ENCODE measurements at places on chromosomes 3 and 15.

- DNase-seq, result no peak
Measured at GRCh38 chr3:159852821-159853505, 135.7 kb upstream of the IL12A start.

DNA sequence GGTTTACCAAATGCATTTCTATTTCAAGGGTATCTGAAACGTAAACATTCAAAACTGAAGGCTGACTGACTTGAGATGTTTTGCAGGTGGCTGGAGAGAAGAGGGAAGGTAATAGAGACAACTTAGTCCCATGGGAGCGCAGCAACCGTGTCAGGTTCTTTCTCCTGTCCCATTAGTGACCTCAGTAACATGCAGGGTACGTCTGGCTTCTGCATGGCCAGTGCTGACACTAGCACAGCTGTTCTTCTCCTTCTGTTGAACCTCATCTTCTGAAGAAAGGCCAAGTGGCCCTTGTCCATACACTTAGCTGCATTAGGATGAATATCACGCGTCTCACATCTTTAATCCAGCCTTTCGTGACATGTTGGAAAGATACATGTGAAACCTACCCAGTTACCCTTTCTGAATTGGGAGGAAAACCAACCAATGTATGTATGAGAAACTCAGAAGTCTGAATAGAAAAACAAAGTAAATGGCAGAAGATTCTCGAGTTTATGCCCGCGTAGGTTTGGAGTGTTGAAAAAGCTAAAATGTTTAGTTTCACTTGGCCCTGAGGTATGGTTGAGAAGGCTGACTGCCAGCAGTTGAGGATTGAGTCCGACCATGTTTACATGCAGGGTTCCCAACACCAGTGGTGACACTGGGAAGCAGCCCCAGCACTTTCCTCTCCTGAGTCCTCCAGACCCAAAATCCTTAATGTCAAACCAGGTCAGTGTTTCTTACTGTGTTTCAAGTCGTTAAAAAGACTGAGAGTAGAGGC is 10.3 kb downstream of the NCBP2 start:
- DNase-seq, result no peak

DNA sequence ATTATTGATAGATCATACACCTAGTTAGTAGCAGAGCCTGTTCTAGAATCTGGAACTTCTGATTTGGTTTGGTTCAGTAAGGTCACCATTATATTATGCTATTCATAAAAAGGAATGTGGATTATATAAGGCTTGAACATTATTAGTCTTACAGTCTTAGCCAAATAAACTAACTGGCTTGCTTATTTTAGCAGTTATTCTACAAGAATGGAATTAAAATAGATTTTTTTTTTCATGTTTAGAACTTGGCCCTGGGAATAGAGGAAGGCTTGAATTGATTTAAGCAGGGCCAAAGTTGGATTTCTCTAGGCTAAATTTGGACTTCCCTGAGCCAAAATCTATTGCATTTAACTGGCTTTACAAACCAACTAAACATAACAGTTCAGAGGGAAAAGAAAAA is 24.4 kb downstream of the DTWD1 start:
- no peak for DNase-seq

- DNase-seq, result no peak
Measured at GRCh38 chr15:73897441-73898261, 24.3 kb downstream of the TBC1D21 start.

DNA sequence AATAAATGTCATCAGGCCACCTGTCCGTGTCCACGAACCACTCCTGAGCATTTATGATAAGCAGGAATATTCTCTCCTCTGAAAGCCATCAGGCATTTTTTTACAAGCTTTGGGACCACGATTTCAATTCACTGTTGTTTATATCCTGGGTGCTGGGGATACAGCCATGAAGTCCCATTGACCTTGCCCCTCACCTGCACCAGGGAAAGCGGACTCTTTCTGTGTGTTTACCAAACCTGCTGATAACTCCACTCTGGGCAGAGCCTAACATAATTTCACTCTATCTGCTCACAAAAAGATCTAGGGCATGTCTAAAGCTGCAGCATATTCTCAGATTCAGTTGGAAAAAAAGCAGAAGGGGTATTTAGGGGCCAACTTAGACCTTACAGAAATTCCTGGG is 4.8 kb downstream of the DNASE1L3 start:
- DNase-seq, result no peak
